Spleen (tissue), 13 donors: ENCODE measurements at places on chromosomes 11 and 22. TPM values are rescaled to one million over a fixed set of nuclear protein-coding genes. Genes with fewer than 3 reads are reported as not detected.

- DNase-seq = no peak
Observed at GRCh38 chr11:71934213-71934612, 5.4 kb downstream of the RNF121 start.

GRCh38 chr22:18955696-18956095 lies 19.6 kb upstream of the PRODH start:
- DNase-seq = no peak

DNA sequence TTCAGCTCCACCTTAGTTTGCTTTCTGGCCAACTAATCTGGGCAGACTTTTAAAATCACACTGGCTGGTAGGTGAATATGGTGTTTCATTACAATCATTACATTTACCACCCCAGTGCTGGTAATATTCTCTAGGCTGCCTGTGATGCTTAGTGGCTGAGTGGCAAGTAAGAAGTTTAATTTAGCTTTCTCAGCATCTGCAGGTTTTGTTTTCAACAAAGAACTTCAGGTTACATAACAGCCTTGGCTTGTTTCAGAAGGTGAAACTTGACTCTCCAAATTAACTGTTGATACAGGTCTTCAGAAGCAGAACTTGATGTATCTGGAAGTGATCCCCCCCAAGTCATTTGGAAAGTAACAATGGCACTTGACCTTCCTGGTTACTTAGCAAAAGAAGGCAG lies 423.3 kb upstream of the CCDC90B start:
- no peak for DNase-seq

- DNase-seq = no peak
Observed at GRCh38 chr22:50578776-50579310, 616 bp upstream of the CPT1B start.

DNA sequence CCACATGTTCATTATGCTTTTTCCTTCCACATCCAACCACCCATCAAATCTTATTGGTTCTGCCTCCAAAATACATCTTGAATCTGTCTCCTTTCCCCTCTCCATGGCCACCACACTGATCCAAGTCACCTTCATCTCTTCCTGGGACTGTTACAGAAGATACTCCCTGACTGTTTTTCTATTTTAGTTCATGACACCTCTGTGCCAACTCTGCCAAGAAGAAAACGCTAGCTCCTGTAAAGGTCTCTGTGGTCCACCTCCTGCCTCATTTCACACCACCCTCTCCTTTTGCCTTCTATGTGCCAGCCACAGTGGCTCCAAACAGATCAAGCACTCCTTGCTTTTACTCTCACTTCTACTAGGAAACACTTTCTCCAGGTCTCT lies 58.9 kb upstream of the CLTCL1 start:
- DNase-seq = no peak

GRCh38 chr11:37333345-37333744 lies 735.3 kb upstream of the RAG2 start:
- no peak for DNase-seq

DNA sequence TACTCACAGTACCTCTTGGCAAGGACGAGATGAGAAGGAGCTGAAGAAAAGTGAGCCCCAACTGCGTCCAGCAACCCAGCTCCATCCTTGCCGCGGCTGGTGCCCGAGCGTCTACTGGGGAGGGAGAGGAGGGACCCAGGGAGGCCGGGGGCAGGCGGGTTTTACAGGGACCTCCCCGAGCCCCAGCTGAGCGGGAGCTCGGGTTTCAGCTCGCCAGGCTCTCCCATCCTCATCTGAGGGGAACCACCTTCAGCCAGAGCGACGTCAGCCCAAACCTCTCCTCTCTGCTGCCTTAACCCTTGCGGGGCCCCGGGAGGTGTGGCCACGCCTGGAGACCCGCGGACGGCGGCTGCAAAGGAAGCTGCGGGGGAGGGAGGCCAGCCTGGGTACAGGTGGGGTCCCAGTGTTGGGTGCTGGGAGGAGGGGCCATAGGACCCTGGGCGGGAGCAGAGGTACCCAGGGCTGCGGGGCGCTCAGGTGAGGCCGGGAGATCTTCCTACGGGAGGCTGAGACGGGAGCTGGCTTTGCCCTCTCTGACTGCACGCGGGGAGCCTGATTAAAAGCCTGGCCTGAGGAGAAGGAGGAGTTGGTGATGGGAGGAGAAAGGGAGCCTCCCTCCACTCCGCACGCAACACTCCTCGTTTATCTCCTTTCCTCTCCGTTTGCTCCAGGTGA lies at the start of gene PAMR1:
Gene PAMR1, minus strand, starts transcription at position 116 of the 675 bp plus-strand sequence. Its CDS starts 31 bp downstream, at position 85.
- peak; percentile 71 for DNase-seq

GRCh38 chr11:68843703-68844312 lies 2.1 kb upstream of the CPT1A start:
- DNase-seq = peak; percentile 96

DNA sequence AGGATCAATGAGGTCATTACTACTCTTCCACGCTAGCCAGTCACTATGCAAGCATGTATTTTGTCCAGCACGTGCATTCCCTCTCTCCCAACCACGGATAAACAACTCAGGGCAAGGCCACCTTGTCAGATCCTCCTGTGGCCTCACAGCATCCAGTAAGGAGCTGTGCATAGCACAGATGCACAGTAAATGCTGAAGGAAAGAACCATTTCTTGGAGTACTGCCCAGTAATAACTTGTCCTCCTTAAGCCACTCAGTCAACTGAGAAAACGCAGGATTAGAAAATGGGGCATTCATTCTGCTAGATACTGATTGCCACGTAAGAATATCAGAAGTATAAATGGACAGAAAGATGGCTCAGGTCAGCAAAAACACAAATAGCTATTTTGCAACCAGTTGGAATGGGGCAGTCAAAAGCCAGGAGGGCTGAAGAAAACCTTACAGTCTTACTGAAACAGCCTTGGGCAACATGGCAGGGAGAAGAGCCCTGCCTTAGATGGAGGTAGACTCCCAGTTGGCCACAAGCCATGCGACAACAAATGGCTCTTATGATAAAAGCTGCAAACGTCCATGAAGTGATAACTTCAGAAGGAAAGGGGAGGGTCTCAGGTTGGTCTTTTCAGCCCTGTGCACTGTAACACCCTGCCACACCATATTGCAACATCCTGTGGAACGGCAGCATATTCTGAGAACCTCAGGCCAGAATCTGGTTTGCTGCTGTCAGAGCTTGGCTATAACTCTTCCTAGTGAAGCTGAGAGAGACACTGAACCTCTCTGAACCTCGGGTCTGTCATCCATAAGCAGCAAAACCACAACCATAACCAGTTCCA lies 23.0 kb downstream of the PC start:
- no peak for DNase-seq

DNA sequence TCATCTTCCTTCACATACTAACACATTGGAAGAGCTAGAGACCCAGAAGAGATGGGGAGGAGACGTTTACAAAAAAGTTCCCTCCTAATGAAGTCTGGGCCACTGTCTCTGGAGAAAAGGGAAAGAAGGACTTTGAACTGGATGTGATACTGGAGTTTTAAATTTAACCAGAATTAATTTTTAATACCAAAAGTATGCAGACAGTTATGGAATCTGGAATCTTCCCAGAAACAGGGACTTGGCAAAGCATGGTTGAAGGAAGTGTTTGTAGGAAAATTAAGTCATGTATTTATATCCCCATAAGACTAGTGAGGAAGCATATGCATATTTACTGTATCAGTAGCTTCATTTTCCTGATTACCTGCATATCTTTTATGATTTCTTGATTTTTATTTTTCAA lies 215.5 kb downstream of the TTC28 start:
- no peak for DNase-seq

DNA sequence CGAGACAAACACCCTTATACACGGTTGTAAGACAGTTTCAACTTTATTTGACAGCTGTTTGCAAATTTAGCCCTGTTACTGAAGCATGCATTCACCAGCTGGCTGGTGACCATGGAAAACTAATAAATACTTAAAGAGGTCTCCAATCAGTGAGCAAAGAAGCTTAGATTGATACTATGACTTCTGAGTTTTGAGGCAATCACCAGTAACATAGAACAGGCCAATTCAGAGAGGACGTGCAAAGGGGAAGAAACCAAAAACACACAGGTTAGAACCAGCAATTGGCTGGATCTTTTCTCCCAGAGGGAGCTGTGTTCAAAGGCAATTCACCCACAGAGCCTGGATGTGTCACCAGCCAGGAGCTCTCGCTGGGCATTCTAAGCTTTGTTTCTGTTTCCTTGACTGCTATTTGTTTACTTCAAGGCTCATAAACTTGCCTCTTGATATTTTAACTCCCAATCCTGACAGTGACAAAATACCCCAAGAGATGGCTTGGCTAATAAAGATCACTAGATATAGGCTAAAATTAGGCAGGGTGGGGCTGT lies 113.6 kb upstream of the MTMR2 start:
- DNase-seq = no peak

- no peak for DNase-seq
Observed at GRCh38 chr11:117477721-117478120, 150.1 kb downstream of the CEP164 start.

GRCh38 chr11:30380846-30381245 lies 57.9 kb downstream of the ARL14EP start:
- DNase-seq = no peak

Gene HBE1
- not detected for total RNA-seq

Gene GLYAT
- total RNA-seq = not detected

Gene GUCY1A2
- 9.4 TPM for total RNA-seq

Gene GGTLC3
- not detected for total RNA-seq

Gene INSC
- total RNA-seq = 1.8 TPM

Gene LRRN4CL
- total RNA-seq = not detected

Gene SMC1B
- total RNA-seq = not detected

Gene NECTIN1
- 4.6 TPM for total RNA-seq
